ENCODE measurements at places on chromosomes 3 and 15.

DNA sequence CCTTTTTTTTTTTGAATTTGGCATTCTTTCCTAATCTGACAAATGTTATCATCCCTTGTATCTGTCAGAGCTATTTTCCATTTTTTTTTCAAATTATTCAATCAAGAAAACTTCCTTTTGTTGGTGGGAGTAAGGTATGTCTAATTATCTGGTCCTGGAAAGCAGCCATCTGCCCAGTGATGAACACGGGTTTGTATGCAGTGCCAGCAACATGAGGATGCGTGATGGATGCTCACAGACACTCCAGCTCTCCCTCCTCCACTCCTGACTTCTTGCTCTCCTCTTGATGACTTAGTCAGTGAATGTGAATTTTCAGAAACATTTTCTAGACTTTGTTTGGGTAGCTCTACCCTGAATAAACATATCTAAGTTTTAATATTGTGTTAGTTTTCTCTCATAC lies 79.2 kb downstream of the IL1RAP start:
- H3K27me3 ChIP-seq = no peaks in the 10 kb centered on the region
- no peak overlapping the region for H3K27ac ChIP-seq
- H3K36me3 ChIP-seq = no peaks in the 10 kb centered on the region
- H3K4me3 ChIP-seq = no peak overlapping the region

DNA sequence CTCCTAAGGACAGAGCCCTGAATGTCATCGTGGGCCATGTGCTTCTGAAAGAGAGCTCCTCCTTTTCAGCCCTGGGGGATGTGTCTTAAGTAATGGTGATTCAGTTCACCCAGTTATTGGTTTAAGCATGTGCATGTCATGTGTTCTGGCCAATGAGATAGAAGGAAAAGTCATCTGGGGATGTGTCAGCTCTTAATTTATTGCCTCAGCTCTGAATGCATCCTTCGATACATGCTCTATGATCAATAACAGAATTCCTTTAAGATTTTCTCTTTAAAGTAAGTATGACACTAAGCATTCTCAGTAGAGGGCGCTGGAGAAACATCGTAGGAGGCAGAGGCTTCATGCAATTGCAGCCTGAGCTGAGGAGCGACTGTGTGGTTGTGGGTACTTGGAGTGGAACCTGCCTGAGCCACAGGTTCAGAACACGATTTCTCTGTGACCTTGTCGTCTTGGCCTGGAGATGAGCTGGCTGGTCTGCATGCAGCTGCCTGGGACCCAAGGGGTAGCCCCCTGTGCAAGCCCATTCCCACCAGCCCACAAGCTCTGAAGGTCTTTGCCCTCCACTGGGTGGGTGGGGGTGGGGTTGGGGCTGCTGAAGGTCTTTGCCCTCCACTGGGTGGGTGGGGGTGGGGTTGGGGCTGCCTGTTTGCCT lies 69.5 kb downstream of the C3orf38 start:
- H3K27ac ChIP-seq = no peak overlapping the region
- H3K4me1 ChIP-seq = no peaks in the 10 kb centered on the region
- H3K4me3 ChIP-seq = no peak overlapping the region
- DNase-seq = peak; percentile 53
- no peaks in the 10 kb centered on the region for H3K27me3 ChIP-seq

DNA sequence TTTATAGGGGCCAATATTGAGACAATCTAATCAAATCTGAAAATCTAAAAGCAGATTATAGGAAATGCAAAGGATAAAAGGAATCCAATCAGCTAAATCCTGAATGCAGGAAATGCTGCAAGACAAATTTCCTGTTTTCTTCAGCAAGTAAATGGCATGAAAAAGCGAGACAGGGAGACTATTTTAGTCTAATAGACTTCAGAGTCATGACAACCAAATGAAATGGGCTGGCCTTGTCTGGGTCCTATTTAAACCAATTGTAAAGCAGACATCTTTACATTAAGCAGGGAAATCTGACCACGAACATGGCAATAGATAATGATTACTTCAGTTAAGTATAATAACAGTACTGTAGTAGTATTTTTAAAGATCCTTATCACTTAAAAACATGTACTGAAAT lies 2.1 kb downstream of the DBR1 start:
- DNase-seq = no peak
- H3K27ac ChIP-seq = no peak overlapping the region
- no peaks in the 10 kb centered on the region for H3K36me3 ChIP-seq
- H3K4me3 ChIP-seq = no peak overlapping the region
- H3K4me1 ChIP-seq = peaks cover 16% of the 10 kb centered on the region

DNA sequence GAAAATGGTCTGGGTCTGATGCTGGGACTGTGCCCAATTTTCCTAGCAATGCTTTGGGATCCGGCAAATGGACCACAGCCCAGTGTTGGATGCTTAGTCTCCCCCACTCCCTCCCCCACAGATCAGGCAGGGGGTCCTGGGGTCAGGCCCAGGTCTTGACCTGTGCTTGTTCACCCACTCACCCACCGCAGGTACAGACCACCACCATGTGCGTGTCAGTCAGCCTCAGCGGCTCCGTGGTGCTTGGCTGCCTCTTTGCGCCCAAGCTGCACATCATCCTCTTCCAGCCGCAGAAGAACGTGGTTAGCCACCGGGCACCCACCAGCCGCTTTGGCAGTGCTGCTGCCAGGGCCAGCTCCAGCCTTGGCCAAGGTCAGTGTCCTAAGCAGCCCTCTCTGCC lies 10.6 kb downstream of the GRM2 start:
- H3K27ac ChIP-seq = no peak overlapping the region
- no peaks in the 10 kb centered on the region for H3K4me1 ChIP-seq
- H3K36me3 ChIP-seq = no peaks in the 10 kb centered on the region
- no peak overlapping the region for H3K4me3 ChIP-seq
- DNase-seq = peak; percentile 41

GRCh38 chr15:65690778-65691177 lies 69.0 kb downstream of the SLC24A1 start:
- no peaks in the 10 kb centered on the region for H3K4me1 ChIP-seq
- no peak overlapping the region for H3K27ac ChIP-seq
- H3K36me3 ChIP-seq = no peaks in the 10 kb centered on the region
- no peaks in the 10 kb centered on the region for H3K27me3 ChIP-seq

GRCh38 chr15:80283531-80283930 lies 31.5 kb upstream of the CTXND1 start:
- H3K27ac ChIP-seq = no peak overlapping the region
- no peak overlapping the region for H3K4me3 ChIP-seq
- no peak for DNase-seq
- H3K4me1 ChIP-seq = no peaks in the 10 kb centered on the region
- no peaks in the 10 kb centered on the region for H3K27me3 ChIP-seq
- no peaks in the 10 kb centered on the region for H3K36me3 ChIP-seq

DNA sequence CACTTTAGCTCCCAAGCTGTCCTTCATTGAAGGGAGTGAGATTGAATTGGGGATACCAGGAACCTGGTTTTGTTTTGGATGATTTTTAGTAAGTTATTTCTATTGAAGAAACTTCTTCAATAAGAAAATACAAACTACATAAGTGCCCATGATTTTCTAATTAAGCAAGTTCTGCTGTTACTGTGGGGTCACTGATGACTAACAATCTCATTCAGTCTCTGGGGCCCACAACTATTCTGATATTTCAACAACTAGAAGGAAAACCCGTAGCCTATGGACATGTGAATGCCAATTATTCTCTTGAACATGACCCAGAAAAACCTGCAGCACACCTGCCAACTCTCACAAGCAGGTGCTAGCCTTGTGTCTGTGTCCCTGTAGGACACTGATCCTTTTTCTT lies 184.6 kb downstream of the DCLK3 start:
- no peaks in the 10 kb centered on the region for H3K4me1 ChIP-seq
- H3K36me3 ChIP-seq = no peaks in the 10 kb centered on the region
- DNase-seq = no peak
- no peaks in the 10 kb centered on the region for H3K27me3 ChIP-seq
- no peak overlapping the region for H3K4me3 ChIP-seq
- H3K27ac ChIP-seq = no peak overlapping the region

DNA sequence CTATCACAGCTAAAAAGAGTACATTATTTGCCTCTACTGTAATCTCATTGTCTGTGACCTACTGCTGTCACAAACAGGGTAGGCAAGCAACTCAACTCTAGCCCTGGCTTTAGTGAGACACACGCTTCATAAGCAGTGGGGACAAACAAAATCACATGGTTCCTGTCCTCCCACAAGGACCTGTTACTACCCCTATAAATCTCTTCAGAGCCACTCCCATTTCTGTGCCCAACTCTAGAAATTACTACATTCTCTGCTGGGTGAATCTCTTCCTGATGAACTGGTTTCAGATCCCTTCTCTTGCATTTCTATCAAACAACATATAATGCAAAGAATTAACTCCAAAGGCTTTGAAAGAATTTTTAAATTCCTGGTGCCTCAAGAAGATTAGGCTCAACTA lies 117.3 kb downstream of the DMXL2 start:
- no peak overlapping the region for H3K4me3 ChIP-seq
- H3K27ac ChIP-seq = no peak overlapping the region

DNA sequence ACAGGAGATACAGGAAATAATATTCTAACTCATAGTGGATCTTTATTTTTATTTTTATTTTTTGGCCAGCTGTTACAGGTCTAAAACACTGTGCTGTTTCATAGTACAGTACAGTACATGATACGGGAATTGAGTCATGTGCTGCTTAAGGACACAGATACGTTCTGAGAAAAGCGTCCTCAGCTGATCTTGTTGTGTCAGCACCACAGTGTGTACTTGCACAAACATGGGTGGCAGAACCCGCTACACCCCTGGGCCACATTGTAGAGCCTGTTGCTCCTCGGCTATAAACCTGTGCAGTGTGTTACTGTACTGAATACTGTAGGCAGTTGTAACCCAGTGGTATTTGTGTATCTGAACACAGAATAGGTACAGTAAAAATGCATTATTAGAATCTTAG lies 183.4 kb downstream of the OR4M2 start:
- H3K36me3 ChIP-seq = no peaks in the 10 kb centered on the region
- H3K27me3 ChIP-seq = no peaks in the 10 kb centered on the region
- no peak for DNase-seq
- H3K4me1 ChIP-seq = no peaks in the 10 kb centered on the region
- no peak overlapping the region for H3K4me3 ChIP-seq

GRCh38 chr3:16249336-16249735 lies 15.4 kb downstream of the DPH3 start:
- peaks cover 17% of the 10 kb centered on the region for H3K4me1 ChIP-seq
- no peaks in the 10 kb centered on the region for H3K36me3 ChIP-seq
- no peak overlapping the region for H3K4me3 ChIP-seq
- DNase-seq = no peak
- no peaks in the 10 kb centered on the region for H3K27me3 ChIP-seq
- H3K27ac ChIP-seq = no peak overlapping the region

DNA sequence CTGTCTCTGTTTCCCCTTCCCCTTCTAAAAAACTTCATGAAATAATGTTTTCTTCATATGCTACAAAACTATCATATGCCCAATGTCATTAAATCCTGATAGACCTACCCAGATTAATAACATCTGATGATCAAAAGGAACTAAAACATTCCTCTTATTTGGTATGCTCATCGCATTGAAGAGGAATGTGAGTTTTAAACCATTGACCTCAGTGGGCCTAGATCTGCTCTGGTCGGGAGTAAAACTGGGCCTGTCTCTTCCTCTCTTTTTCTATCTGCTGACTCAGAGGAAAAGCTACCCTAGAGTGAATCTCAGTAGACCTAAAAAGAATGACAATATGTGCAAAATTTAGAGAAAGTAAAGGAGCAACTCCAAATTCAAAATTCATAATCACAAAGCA lies 275.8 kb downstream of the SATB1 start:
- H3K27me3 ChIP-seq = no peaks in the 10 kb centered on the region
- H3K27ac ChIP-seq = no peak overlapping the region
- no peak for DNase-seq
- no peaks in the 10 kb centered on the region for H3K4me1 ChIP-seq
- no peaks in the 10 kb centered on the region for H3K36me3 ChIP-seq

DNA sequence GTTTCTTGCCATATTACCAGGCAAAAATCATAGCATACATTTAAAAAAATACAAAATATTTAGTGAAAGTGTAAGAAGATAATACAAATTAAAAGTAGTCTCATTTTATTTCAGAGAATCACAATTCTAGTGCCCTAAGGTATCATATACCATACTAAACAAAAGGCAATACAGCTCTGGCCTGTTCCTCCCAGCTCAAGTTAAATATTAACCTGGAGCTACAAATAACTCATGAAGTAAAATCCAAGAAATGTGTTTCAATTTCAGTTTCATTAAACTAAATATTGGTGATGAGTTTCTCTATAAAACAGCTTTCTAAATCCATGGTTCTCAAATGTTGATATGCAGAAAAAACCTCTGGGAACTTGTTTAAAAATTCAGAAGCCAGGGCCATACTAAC lies 67.7 kb downstream of the INO80 start:
- no peak overlapping the region for H3K4me3 ChIP-seq
- no peaks in the 10 kb centered on the region for H3K4me1 ChIP-seq
- no peaks in the 10 kb centered on the region for H3K36me3 ChIP-seq
- H3K27me3 ChIP-seq = no peaks in the 10 kb centered on the region
- DNase-seq = no peak

GRCh38 chr3:128036119-128036518 lies 16.1 kb upstream of the SEC61A1 start:
- H3K4me1 ChIP-seq = no peaks in the 10 kb centered on the region
- H3K27me3 ChIP-seq = no peaks in the 10 kb centered on the region
- H3K27ac ChIP-seq = no peak overlapping the region
- no peak overlapping the region for H3K4me3 ChIP-seq
- H3K36me3 ChIP-seq = no peaks in the 10 kb centered on the region

- no peaks in the 10 kb centered on the region for H3K36me3 ChIP-seq
- H3K4me1 ChIP-seq = no peaks in the 10 kb centered on the region
- no peak overlapping the region for H3K27ac ChIP-seq
- H3K4me3 ChIP-seq = no peak overlapping the region
These were observed 300.2 kb upstream of the SLCO3A1 start for GRCh38 chr15:91553196-91553854.

GRCh38 chr15:67006083-67007065 lies 59.0 kb upstream of the SMAD3 start:
- no peaks in the 10 kb centered on the region for H3K4me1 ChIP-seq
- H3K27me3 ChIP-seq = no peaks in the 10 kb centered on the region
- no peaks in the 10 kb centered on the region for H3K36me3 ChIP-seq
- no peak overlapping the region for H3K27ac ChIP-seq

GRCh38 chr3:114294940-114295480 lies 1.2 kb downstream of the TIGIT start:
- H3K27me3 ChIP-seq = no peaks in the 10 kb centered on the region
- peaks cover 7% of the 10 kb centered on the region for H3K4me1 ChIP-seq
- H3K27ac ChIP-seq = peak overlapping the region; percentile 25
- no peaks in the 10 kb centered on the region for H3K36me3 ChIP-seq

GRCh38 chr15:25714538-25714840 lies 148.6 kb downstream of the ATP10A start:
- no peak overlapping the region for H3K4me3 ChIP-seq
- no peaks in the 10 kb centered on the region for H3K27me3 ChIP-seq
- no peak overlapping the region for H3K27ac ChIP-seq
- H3K4me1 ChIP-seq = no peaks in the 10 kb centered on the region
- DNase-seq = no peak
